ENCODE measurements at places on chromosomes 3 and 15. TPM values are rescaled to one million over a fixed set of nuclear protein-coding genes. Genes with fewer than 3 reads are reported as not detected.

Gene DNAH12
- 0.19 TPM for total RNA-seq

Gene FAM81A
- 14.6 TPM for total RNA-seq

Gene RBM6
- 31.8 TPM for total RNA-seq

Gene CIDEC
- 3.0 TPM for total RNA-seq

Gene SCAMP5
- total RNA-seq: 14.0 TPM

Gene MRPS22
- total RNA-seq: 44.6 TPM

Gene C3orf80
- total RNA-seq: 2.3 TPM

Gene COL6A6
- total RNA-seq: not detected

Gene ZBTB20
- total RNA-seq: 0.73 TPM

Gene CNTN4
- not detected for total RNA-seq

Gene HCLS1
- total RNA-seq: 0.45 TPM

Gene TRIM42
- total RNA-seq: not detected

Gene QARS1
- 149 TPM for total RNA-seq

Gene LYZL4
- not detected for total RNA-seq

Gene TGM5
- total RNA-seq: not detected

Gene ARPP19
- 115 TPM for total RNA-seq

Gene STRIT1
- total RNA-seq: not detected

Gene APH1B
- 24.3 TPM for total RNA-seq

Gene TNFSF10
- total RNA-seq: not detected

Gene SOX14
- total RNA-seq: not detected

Gene TIMMDC1
- total RNA-seq: 83.6 TPM

Gene ENTPD3
- total RNA-seq: not detected
